ENCODE measurements at places on chromosomes 6 and 20. TPM values are rescaled to one million over a fixed set of nuclear protein-coding genes. Genes with fewer than 3 reads are reported as not detected.

Gene USP49
- 0.96 TPM for total RNA-seq

Gene SLC17A9
- 0.05 TPM for total RNA-seq

Gene PXDC1
- 18.9 TPM for total RNA-seq

Gene PRR18
- 0.09 TPM for total RNA-seq

Gene SPATS1
- not detected for total RNA-seq

Gene CST1
- total RNA-seq, result 1.1 TPM

Gene GPSM3
- 0.35 TPM for total RNA-seq

Gene KIAA1755
- 0.08 TPM for total RNA-seq

Gene APCDD1L
- 0.07 TPM for total RNA-seq

Gene ZBTB46
- 0.66 TPM for total RNA-seq

Gene GGTLC1
- not detected for total RNA-seq

Gene FOXA2
- total RNA-seq, result 16.4 TPM

Gene SLC22A2
- total RNA-seq, result not detected

Gene RSPH3
- total RNA-seq, result 4.3 TPM

Gene HEY2
- total RNA-seq, result not detected

Gene GPLD1
- total RNA-seq, result 1.3 TPM

Gene GJA10
- not detected for total RNA-seq

Gene PAK5
- total RNA-seq, result not detected

Gene HSPA12B
- 0.35 TPM for total RNA-seq

Gene CFAP61
- total RNA-seq, result 0.47 TPM

Gene NKAPL
- not detected for total RNA-seq

Gene BPIFA1
- not detected for total RNA-seq

Gene OR2B6
- 0.15 TPM for total RNA-seq

Gene LY6G6D
- not detected for total RNA-seq

Gene SLC23A2
- total RNA-seq, result 17.0 TPM

Gene THBS2
- total RNA-seq, result not detected

Gene LPA
- total RNA-seq, result 0.02 TPM

Gene HMGN3
- 64.5 TPM for total RNA-seq

Gene MYLK2
- 0.35 TPM for total RNA-seq

Gene FAM162B
- not detected for total RNA-seq

Gene PPP1R3G
- 1.4 TPM for total RNA-seq

Gene SUPT3H
- 4.6 TPM for total RNA-seq

Gene BNIP5
- total RNA-seq, result not detected

Gene PTCHD4
- total RNA-seq, result not detected

Gene CALHM6
- total RNA-seq, result 0.39 TPM

Gene SEL1L2
- not detected for total RNA-seq

Gene CLPSL1
- not detected for total RNA-seq

Gene TRIM15
- total RNA-seq, result 0.09 TPM

Gene MEI4
- total RNA-seq, result not detected

Gene HLA-DPB1
- not detected for total RNA-seq

Gene PRL
- not detected for total RNA-seq

Gene SLC22A7
- total RNA-seq, result not detected

Gene RAB32
- total RNA-seq, result 46.0 TPM

Gene LIME1
- total RNA-seq, result 10.4 TPM

Gene TMEM74B
- total RNA-seq, result 3.2 TPM

Gene WFDC12
- not detected for total RNA-seq

Gene ECT2L
- not detected for total RNA-seq

Gene ASIP
- total RNA-seq, result not detected

Gene PI16
- total RNA-seq, result not detected

Gene GLP1R
- not detected for total RNA-seq

All from A549 treated with CORT108297 at 1 μM for 4 hours (cell line).